Right lung (tissue), 10 donors: ENCODE measurements at places on chromosomes 1 and 21.

DNA sequence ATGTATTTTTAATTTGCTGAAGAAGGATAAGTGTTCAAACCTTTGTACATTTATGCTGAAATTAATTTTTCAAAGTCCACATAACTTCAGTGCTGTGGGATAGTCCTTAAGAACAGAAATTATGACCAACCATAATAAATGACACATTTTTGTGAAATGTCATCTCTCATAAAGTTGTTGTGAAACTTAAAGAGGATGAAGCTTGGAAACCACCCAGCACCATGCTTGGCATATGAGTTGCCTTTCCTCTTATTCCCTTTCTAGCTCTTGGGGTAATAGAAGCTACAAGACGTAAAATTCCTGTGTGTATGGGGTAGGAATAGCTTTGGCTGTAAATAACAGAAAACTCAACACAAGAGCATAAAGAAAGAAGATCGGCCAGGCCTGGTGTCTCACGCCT is 18.9 kb upstream of the USP24 start:
- no peak for DNase-seq

- DNase-seq = no peak
Measured at GRCh38 chr1:201326710-201327109, 43.4 kb downstream of the PKP1 start.

DNA sequence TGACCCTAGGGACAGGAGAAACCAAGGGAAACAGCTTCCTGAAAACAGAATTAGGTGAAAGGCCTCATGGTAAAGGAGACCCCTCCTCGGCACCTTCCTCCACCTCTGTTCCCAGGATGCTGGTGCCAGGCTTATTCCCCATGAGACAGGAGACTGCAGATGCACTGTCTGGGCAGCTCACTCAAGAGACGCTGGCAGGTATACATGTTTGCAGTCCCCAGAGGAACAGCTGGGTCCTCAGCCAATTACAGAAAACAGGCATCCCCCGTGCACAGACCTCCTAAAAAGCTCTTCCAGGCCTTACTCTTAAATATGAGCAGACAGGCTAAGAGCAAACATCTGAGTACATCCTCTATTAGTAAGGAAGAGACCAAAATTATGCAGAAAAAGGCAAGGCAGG is 6.5 kb downstream of the CCSAP start:
- DNase-seq = no peak

GRCh38 chr1:209132736-209133467 is 450.6 kb upstream of the CAMK1G start:
- DNase-seq = no peak

- no peak for DNase-seq
Measured at GRCh38 chr1:70318191-70318590, 36.3 kb downstream of the ANKRD13C start.

DNA sequence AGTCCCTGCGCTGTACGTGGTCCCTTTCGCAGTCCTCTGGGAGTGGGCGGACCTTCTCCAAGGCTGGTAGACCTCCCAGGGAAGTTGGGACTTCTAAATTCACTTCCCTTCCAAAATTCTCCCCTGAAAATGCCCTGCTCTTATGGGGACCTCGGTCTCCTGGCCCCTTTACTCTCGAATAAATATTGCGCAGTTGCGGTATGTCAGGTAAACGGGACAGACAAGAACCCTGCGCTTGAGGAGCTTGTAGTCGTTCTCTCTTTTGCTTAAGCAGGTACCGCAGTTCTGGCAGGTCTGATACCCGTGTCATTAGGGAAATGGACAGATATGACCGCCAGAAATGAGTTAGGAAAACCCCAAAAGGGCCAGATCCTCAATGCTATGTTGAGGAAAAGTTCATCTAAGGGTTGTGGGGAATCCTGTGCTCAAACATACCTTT is 561 bp downstream of the KIF2C start:
- no peak for DNase-seq

DNA sequence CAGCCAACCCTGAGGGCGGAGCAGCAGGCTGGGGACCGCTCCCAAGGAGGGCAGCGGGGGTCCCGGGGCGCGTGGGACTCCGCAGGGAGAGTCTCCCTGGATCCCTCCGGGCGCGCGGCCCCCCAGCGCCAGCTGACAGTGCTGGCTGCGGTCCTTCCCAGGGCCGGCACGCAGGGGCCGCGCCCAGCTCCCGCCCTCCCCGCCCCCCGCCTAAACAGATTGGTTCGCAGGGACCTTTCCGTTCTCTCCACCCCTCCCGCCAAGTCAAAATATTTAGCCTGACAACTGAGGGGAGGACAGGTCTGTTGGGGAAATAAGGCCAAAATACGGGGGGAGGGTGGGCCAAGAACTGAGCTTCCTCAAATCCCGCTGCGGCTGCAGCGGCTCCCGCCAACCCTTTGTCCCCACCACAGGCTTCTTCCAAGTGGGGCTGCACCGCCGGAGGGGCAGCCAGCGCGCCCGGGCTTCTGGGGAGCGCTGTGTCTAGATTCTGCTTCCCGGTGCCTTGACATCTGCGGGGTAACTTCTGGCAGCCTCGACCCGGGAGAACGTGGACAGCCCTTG is at the start of gene INSRR:
TSS of gene INSRR (minus strand) at position 159 of the 564 bp plus-strand sequence. CDS start 496 bp downstream, outside the sequence.
- no peak for DNase-seq

- DNase-seq = no peak
Measured at GRCh38 chr1:202697038-202697437, 13.2 kb downstream of the SYT2 start.

DNA sequence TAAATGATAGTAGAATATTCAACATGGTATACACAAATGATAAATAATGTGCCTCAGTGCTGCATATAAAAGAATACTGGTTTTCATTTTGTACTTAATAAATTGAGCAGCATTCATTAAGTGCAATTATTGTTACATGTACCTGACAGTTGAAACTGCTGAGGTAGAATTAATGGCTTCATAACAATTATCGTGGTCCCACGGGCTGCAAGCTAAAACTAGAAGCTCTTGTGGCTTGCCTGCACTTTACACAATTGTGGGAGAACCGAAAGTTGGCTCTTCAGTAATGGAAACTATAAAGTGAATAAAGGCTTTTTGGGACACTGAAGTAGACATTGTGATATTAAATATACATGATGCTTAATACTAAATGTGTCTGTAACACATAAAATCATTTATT is 23.2 kb downstream of the INSL5 start:
- no peak for DNase-seq

GRCh38 chr1:18849261-18849711 is 10.2 kb downstream of the TAS1R2 start:
- peak; percentile 86 for DNase-seq

- no peak for DNase-seq
Measured at GRCh38 chr1:24759492-24759891, 14.2 kb downstream of the CLIC4 start.

- DNase-seq = no peak
Measured at GRCh38 chr1:4177425-4178150, 277.5 kb upstream of the C1orf174 start.

GRCh38 chr1:205015241-205015640 is 27.8 kb upstream of the CNTN2 start:
- DNase-seq = no peak

GRCh38 chr1:25117233-25117823 is 115.0 kb downstream of the SYF2 start:
- no peak for DNase-seq

DNA sequence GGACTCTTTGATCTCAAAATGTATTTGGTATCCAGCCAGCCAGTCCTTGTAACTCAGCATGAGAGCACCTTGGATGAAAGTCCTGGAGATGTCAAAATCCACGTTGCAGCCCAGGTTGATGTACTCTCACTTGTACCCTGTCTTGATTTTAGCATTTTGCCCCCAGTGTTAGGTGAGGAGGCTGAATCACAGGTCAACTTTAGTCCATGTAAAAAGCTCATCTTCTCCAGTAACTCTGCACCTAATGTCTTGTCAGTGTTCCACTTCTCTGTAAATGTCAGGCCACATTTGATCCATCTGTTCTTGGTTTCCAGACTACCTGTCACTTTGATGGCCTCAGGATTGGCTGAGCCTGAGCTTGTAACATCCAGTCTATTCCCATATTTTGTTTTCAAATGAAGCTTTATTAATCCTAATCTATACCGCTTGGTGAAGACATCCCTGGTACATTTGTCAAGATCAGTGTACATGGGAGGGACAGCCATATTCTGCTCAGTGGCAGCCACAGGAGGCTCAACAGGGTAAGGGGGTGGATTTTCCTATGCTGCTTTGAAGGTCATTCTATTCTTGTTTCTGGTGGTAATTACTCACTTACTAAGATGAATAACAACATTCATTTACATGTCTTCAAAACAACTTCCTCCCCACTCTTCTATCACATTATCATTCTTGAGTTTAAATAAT is 24.1 kb upstream of the FCRL3 start:
- no peak for DNase-seq

- DNase-seq = no peak
Measured at GRCh38 chr1:229562686-229563085, 4.2 kb upstream of the ABCB10 start.

- DNase-seq = peak; percentile 81
Measured at GRCh38 chr1:96979304-96980268, 258.0 kb downstream of the PTBP2 start.

DNA sequence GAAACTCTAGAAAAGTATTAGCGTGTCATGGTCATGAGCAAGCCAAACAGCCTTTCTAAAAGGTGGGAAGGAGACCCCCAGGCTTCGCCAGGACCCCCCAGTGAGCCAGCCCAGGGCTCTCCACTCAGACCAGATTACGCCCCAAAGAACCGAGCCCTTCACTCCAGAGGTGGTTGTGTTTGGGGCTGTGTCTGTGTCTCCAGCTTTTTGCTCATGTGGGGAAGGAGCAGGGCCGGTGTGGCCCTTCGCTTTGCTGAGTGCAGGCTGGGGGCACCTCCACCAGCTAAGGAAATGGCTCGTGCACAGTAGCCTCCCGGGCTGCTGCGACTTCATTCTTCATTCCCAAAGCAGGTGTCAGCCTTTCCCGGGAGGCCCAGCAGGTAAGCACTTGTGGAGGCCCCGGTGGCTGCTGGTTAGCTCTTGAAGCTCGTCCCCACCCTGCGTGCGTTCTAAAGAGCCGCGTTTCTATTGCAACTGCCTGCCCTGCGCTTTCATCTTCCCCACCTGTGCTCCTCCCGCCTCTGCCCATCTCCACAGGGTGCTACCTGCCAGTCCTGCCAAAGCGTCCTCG is 531 bp downstream of the TSPEAR start:
- peak; percentile 31 for DNase-seq

- no peak for DNase-seq
Measured at GRCh38 chr1:203573730-203574129, 52.9 kb upstream of the ATP2B4 start.

- DNase-seq = no peak
Measured at GRCh38 chr1:174197547-174197946, 38.2 kb downstream of the RABGAP1L start.
